ENCODE measurements at places on chromosomes 1 and 21.

GRCh38 chr1:236534151-236534651, 10.4 kb downstream of the LGALS8 start:
- DNase-seq = no peak

DNA sequence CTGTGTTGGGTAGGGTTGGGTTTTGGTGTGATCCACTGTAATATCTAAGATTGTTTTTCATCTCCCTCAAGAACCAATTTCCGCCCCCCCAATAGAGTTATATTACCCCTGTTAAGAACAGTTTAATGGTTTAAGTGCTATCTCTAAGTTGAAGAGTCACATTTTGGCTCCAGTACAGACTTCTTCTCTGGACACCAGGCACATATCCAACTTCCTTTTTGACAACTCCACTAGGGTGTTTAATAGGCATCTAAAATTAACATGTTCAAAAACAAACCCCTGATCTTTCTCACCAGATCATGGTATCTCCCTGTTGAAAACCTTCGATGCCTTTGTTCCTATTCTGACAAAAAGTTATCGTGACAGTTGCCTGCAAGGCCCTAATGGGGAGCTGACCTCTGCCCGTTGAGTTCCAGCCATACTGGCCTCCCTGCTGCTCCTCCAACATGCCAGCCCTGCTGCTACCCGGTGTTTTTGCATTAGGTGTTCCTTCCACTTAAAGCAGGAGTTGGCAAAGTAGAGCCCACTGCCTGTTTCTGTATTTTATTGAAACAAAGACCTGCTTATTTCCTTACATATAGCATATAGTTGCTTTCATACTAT, 18.6 kb downstream of the USP24 start:
- no peak for DNase-seq

- DNase-seq = peak; percentile 58
Observed at GRCh38 chr1:75908717-75909152, 23.5 kb downstream of the ASB17 start.

GRCh38 chr1:162397943-162398560, 13.9 kb downstream of the SH2D1B start:
- no peak for DNase-seq

- no peak for DNase-seq
Observed at GRCh38 chr1:101392552-101392951, 155.7 kb downstream of the S1PR1 start.

- peak; percentile 49 for DNase-seq
Observed at GRCh38 chr1:206821493-206821892, 43.9 kb upstream of the IL20 start.

DNA sequence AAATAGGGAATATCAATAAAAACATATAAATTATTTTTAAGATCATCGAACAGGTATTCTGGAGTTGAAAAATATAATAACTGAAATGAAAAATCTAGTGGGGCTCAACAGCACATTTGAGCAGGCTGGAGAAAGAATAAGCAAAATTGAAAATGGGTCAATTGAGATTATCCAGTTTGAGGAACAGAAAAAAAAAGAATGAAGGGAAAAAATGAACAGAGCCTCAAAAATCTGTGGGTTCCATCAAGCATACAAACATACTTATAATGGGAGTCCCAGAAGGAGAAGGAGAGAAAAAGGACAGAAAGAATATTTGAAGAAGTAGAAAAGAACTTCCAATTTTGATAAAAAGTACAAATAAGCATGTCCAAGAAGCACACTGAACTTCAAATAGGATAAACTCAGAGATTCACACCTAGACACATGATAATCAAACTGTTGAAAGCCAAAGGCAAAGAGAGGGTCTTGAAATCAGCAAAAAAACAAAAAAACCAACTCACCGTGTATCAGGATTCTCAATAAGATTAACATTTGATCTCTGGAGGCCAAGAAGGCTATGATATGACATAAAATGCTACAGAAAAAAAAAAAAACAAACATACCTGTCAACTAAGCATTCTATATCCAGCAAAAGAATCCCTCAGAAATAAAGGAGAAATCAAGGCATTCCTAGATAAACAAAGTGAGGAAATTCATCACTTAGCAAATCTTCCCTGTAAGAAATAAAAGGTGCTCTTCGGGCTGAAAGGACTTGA, 5.4 kb upstream of the COQ8A start:
- no peak for DNase-seq

- peak; percentile 77 for DNase-seq
Observed at GRCh38 chr1:246647113-246647512, 77.1 kb upstream of the SCCPDH start.

- DNase-seq = no peak
Observed at GRCh38 chr1:226428348-226428747, 20.5 kb upstream of the PARP1 start.

DNA sequence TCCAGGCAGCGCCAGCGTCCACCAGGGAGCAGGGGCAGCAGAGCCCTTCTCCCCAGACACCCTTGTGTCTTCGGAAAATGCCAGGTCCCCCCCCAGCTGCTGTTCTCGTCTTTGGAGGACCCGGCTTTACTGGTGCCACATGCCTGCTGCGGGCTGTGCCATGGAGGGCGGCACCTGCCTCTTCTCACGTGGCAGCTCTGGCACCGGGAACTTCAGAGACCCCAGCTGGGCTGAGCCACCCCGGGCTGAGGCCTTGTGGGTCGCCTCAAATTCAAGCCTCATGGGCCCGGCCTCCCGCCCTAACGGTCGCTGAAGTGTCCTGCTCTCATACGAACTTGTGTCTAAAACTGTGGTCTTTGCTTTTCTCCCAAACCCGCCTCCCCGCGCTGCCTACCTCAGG, 27.0 kb upstream of the C1orf159 start:
- DNase-seq = no peak

- no peak for DNase-seq
Observed at GRCh38 chr1:173355281-173356031, 121.7 kb upstream of the PRDX6 start.

DNA sequence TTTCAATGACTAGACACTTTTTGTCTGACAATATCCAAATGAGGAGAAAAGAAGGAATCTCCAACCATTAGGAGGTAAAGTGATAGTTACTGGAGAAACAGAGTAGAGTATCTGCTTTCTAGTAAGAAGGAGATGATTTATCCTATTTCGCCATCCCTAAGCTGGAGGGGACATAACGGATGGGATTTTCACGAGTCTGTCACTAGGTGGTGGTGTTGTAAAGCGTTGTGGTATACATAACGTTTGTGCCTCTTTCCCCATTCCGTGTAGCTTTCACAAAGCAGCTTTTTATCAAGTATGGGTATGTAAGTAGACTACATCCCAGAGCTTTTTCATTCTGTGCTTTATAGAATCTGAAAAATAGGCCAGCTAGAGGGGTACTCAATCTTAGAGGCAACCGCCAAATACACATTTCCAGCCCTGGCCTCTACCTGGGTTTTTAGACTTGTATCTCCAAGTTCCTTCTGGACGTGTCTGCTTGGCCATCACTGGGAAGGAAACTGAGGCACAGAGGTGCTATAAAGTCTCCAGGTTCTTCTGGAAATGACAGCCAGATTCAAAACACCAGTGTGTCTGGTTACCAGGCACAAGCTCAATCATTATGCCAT, 33.3 kb upstream of the FAM3B start:
- peak; percentile 57 for DNase-seq

DNA sequence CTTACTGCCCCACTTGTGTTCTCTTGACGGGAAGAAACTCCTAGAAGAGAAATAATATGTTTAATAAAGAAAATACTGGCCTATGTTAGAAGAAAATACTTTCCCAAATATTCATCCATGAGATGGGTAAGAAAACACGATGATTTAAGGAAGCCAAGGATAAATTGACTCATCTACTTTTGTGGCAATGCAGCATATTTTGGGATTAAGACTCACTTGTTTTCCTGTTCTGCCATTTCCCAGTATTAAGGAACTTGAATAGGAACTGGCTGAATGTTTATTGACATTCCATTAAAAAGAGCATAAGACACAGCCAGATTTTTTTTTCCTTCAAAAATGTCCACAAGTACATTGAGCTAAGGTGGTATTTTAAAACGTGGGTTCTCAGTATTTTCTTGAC, 10.9 kb upstream of the ADAMTS5 start:
- no peak for DNase-seq

- peak; percentile 79 for DNase-seq
Observed at GRCh38 chr1:32724678-32725614, 22.4 kb upstream of the SYNC start.

GRCh38 chr1:93979718-93980319, 70.6 kb upstream of the GCLM start:
- DNase-seq = peak; percentile 90

- DNase-seq = no peak
Observed at GRCh38 chr1:182457844-182458243, 7.9 kb downstream of the RGSL1 start.

- DNase-seq = no peak
Observed at GRCh38 chr21:32370998-32371766, 21.6 kb downstream of the URB1 start.

DNA sequence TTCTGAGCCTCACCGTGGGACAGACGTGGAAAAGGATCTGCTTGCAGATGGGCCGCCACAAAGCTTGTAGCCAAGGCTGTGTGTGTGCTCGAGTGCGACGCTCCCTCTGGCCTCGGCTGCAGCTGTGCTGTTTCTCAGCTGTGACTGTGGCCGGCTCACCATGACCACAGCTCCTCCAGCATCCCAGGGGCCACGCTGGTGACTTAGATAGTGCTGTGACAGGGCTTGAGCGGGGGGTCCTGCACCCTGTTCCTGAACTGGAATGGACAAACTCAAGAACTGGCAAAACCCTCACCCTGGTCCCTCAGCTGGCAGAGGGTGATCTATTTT, 17.4 kb upstream of the ACTRT2 start:
- no peak for DNase-seq

DNA sequence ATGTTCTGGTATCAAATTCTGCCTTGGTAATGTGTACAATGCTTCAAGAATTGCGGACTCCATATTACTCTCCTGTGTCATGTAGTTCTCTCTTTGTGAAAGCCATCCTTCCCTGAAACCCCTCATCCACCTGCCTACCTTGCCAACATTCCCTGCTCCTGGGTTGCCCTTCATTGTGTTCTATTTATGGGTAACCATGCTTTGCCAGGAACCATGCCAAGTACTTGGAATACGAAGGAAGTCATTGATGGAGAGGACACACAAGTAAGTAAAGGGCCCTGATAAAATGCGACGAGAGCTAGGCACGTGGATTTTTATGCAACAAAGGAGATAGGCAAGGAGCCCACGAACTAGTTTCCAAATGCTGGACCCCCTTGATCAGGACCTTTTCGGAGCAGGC, 300.8 kb downstream of the DISC1 start:
- DNase-seq = no peak

DNA sequence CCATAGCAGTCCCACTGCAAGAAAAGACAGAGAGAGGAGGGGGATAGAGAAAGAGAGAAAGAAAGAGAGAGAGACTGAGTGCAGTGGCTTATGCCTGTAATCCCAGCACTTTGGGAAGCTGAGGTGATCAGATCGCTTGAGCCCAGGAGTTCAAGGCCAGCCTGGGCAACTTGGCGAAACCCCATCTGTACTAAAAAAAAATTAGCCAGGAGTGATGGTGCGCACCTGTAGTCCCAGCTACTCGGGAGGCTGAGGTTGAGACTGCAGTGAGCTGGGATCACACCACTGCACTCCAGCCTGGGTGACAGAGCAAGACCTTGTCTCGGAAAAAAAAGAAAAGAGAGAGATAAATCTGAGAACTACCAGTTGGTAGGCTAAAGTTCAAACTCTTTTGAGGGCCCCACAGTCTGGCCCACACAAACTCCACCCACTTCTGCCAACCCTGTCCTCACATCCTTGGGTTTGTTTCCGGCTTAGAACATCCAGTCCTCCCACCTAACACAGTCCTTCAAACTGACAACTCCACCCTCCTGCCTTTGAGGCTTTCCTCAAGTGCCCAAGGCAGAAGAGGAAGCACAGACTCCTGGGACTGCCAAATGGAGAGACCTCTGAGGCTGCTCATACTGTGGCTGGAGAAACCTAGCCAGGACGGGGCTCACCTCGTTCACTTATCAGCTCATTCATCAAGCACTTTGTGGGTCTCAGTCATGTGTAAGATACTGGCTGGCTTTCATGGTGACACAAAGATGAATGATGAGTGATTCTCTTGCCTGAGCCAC, 20.1 kb downstream of the TFAP2E start:
- DNase-seq = no peak

DNA sequence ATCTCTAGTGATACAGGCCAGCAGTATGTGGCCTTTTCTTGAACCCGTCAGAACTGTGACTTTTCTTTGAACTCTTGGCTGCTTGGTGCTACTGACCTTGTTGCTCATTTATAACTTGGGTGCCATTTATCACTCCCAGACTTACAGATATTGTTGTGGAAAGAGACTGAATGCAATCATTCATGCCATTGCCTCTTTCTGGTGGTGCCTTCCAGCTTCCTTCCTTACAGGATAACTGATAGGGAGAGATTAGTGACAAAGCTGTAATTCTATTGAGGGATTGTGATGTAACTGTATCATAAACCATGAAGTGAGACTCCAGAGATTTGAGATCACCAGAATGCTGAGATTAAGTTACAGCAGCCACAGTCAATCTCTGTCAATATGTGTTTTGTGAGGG, 256.5 kb downstream of the USP25 start:
- DNase-seq = no peak

DNA sequence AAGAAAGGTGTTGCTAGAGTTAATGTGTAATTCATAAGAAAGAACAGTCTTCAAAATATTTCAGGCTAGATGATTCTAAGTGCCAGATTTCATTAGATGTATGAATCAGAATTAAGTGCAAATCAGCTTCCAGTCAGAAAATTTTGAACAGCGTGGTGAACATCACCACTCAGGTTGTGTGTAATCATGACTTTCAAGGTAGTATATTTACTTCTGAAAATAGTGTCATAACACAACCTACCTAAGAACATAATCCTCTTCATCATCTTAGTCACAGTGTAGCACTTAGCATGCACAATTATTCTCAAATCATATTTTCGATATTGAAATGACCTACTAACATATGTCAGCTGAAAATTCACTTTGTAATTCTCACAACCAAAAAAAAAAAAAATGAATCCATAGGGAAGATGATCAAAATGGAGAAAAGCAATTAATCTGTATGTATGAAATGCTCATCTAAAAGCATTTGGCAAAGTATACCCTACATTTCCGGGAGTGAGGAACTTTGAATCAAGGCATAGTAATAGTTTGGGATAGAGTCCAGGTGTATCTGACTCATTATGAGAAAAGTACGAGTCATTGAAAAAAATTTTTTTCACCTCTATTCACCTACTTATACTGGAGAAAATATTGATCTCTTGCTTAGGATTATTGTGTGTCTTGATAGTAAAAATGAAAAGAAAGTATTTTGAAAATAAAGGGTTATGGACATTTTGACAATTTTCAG, 221.8 kb upstream of the CHRM3 start:
- DNase-seq = no peak

GRCh38 chr1:29245876-29246275, 9.6 kb downstream of the PTPRU start:
- peak; percentile 49 for DNase-seq

Measured in NCI-H2171 treated with DMSO at 0.1 percent for 48 hours (cell line).